ENCODE measurements at places on chromosomes 5 and 9.

DNA sequence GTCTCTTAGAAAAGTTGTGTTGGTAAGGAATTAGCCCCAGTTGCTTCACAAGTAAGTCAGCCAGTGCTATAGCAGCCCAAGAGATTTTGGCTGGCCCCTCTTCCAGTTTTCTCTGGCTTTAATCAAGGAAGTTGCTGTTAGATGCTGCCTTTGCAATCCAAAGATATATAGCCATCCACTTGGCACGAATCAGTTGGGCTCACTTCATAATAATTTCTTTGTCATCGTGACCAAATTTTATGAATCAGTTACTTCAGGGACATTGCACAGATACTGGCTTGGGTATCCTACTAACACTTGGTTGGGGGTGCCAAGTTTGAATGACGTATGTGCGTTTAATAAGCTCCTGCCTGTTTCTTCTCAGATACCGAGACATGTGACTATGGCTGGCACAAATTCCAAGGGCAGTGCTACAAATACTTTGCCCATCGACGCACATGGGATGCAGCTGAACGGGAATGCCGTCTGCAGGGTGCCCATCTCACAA lies 81.5 kb downstream of the VCAN start:
- peak; percentile 87 for DNase-seq

DNA sequence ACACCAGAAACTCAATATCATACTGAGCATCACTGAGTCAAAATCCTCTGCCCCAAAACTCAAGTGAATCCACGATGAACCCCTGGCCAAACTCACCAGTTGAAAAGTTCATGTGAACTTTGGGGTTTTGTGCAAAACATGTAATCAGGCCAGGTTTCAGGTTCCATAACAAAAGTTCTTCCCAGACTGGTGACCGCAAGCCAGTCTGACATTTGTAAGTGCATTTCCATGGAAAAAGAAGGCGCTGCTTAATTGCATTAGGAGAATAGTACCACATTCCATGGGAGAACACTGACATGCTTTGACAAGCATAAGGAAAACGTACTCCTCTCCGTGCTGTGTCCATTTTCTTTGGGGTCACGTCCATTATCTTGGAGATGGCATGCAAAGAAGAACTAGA lies 567.0 kb downstream of the BNC2 start:
- no peak for DNase-seq

DNA sequence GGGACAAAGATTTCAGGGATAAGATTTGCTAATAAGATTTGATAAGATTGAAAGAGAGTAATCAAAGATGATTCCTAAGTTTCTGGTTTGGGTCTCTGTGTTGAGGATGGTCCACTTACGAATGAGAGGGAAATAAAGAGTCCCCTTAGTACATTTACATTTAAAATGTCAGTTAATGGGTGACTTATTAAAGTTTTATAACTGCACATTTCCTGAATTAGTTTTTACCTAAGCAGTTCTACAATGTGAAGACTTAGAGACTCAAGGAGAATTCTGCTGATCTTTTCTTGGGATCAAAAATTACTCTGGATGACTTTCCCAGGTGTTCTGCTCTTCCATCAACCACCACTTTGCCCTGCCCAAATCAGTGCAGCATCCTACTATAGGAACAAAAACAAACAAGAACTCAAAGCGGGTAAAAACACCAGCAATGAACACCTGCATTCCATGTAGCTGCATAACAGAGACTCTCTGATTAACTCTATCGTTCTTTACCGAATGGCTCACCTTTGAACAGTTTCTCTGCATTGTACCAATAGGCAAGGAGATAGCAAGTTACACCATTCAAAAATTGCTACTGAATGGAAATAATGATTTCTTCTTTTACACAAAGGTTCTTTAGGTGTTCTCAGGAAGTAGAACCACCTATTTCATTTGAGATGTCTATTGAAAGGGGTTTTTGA lies 65.3 kb downstream of the PRLR start:
- DNase-seq = no peak

- no peak for DNase-seq
Measured at GRCh38 chr5:17115855-17116254, 101.6 kb upstream of the BASP1 start.

- DNase-seq = no peak
Measured at GRCh38 chr5:89728750-89729149, 680.8 kb downstream of the CETN3 start.

DNA sequence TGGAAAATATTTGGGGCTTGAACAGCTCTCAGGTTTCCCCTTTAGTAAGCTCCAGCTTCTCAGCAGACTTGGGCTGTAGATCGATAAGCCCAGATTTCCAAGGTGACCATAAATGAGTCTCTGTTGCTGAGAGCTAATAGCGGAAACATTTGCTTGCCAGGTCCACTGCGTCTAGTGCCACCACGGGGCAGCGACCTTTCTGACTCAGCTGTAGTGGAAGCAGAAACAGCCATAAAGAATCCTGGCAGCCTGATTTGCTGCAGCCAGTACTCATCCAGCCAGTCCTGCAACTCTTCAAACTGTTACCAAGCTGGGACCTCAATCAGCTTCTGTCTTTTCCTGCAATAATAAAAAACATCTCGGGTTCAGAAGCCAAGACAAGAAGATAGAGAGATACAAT lies 241.7 kb downstream of the DOCK8 start:
- no peak for DNase-seq

GRCh38 chr5:41065691-41066335 lies 5.3 kb downstream of the MROH2B start:
- no peak for DNase-seq

GRCh38 chr5:33184367-33184766 lies 256.4 kb upstream of the TARS1 start:
- DNase-seq = no peak

DNA sequence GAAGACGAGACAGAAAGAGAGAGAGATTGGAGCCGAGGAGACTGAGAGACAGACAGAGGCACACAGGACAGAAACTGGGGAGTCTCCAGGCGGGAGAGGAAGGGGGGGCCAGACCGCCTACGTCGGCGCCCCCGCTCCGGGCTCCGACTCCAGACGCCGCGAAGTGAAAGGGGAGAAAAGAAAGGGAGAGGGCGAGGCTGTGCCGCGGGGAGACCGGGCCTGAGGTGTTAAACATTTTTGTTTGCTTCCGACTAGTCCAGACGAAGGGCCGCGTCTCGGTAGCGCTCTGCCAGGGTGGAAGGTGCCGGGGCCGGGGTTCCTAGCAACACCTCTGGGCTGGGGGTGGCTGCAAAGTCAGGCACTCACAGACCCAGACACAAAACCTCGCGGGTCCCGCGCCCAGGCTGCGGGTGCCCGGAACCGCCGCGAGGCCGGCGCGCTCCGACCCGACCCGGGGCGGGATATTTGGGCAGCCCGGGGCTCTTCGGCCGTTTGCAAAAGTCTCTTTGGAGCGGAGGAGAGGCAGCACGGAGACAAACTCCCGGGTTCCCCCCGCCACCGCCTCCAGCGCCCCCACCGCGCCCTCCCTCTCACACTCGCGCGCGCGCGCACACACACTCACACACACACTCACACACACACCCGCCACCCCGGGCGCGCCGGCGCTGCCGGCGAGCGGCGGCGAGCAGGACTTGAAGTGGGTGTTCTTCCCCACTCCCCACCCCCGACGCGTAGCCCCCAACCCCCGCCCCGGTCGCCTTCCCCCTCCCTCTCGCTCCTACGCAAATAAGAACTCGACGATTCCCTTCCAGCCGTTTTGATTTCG lies 626 bp upstream of the FST start:
- DNase-seq = peak; percentile 80

DNA sequence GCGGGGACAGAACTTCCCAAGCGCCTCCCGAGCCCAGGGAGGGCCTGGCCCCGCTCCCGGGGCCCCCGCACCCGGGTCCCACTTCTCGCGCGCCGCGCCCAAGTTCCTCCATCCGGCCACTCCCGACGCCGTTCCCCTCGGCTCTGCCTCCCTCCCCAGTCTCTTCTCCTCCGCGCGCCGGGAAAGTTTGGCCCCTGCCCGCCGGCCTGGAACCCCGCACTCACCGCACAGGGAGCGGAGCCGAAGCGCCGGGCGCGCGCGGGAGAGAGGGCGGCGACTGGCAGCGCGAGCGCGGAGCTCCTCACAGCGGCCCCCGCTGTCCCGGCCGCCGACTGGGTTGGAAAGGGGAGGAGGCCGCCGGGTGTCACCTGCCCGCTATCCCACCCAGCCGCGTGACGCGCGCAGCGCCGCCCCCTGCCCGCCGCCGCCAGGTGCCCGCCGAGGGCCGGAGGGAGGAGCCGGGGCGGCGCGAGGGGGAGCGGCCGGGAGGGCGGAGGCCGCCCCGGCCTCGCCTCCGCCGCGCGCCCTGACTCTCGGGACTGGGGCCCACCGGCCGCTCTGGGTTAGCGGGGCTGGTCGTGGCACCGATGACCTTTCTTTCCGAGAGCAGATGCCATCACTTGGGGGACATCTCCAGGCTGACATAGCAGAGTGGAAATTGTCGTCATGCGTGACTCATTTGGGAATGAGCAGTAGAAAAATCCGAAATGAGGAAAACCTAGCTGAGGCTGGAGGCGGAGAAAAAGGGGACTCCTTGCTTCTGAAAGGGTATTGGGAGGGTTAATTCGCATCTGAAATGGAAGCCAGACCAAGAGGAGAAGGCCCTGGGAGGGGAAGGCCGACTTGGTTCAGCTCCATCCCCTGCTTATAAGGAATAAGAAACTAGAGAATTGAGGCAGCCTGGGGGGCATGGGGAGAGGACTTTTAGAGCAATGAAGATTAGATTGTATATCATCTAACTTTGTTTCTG lies at the start of gene ELOVL7:
ELOVL7 (minus strand) TSS at position 334 of the 970 bp plus-strand sequence. CDS start 56,872 bp downstream, outside the sequence.
- DNase-seq = no peak

DNA sequence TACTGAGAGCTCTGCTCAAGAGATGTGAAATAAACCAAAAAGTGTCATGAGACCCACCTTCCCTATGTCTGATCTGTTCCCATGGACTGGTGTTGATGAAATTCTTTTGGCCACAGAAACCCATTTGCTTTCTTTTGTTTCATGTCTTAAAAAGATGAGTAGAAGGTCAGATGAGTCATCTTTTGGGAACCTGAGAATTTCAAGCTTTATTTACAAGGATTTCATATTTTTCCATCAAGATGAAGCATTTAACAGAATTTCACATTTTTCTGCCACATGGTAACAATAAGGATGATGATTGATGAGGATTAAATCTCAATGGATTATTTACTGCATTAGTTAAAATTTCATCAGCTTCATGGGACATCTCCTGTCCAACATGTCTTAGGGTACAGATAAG lies 337.8 kb downstream of the DEPDC1B start:
- no peak for DNase-seq

- DNase-seq = no peak
Measured at GRCh38 chr9:87113874-87114273, 166.6 kb upstream of the GAS1 start.

GRCh38 chr5:153784277-153784676 lies 254.4 kb downstream of the FAM114A2 start:
- no peak for DNase-seq

DNA sequence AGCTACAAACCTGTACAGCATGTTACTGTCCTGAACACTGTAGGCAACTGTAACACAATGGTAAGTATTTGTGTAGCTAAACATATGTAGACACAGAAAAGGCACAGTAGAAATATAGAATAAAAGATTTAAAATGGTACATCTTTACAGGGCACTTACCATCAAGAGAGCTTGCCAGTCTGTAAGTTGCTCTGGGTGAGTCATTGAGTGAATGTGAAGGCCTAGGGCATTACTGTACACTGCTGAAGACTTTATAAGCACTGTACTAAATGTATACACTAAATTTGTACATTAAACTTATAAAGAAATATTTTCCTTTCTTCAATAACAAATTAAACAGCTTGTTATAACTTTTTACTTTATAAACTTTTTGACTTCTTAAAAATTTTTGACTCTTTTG lies 20.5 kb downstream of the ADRB2 start:
- DNase-seq = no peak

DNA sequence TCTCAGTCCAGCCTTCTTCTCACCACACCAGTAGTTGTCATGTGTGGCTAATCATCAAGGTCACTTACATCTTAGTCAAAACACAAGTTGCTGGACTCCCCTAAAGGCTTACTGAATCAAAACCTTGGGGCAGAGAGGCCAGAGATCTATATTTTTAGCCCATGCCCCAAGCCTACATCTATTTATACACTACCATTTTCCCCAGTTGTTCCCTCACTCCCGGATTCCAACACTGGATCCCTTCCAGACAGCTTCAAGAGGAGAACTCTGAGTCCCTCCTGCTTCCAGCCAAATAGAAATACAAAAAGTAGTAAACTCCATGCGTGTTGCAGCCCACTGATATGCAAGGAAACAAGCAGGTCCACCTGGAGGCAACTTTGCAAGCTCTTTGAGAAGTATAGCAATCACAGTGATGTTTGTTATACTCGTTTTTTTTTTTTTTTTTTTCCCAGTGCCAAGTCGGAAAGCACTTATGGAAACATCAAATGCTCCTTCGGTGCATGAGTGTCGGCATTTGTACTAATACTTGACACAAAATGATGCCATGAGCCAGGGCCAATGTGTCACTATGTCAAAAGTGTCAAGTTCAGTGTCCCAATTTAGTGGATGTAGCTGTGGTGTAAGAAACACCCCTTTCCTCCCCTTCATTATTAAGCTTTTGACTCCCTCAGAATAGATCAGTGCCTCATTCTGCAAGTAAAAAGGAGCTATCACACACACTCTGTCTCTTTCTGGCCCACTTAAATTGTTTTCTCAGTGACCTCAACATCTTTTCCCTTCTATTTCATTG lies 594.2 kb upstream of the SGCD start:
- DNase-seq = no peak

GRCh38 chr9:123445981-123446610 lies 90.1 kb downstream of the CRB2 start:
- no peak for DNase-seq

DNA sequence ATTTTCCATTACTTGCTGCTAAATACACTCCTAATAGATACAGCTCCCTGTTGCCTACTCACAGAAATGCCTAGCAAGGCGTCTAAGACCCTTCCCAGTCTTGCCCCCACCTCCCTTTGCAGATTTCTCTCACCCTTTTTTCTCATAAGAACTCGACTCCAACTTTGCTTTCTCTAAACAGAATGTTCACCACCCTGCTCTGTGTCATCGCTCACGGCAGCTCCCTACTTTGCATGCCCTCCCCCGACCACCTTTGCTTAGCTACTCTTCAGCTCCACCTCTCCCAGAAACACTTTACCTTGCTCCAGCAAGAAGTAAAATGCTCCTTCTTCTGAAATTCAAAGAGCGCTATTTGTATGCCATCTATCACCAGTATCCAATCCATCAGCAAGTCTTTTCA lies 15.2 kb upstream of the PPP1R2B start:
- no peak for DNase-seq

- no peak for DNase-seq
Measured at GRCh38 chr9:97431044-97431441, 19.1 kb downstream of the TDRD7 start.

DNA sequence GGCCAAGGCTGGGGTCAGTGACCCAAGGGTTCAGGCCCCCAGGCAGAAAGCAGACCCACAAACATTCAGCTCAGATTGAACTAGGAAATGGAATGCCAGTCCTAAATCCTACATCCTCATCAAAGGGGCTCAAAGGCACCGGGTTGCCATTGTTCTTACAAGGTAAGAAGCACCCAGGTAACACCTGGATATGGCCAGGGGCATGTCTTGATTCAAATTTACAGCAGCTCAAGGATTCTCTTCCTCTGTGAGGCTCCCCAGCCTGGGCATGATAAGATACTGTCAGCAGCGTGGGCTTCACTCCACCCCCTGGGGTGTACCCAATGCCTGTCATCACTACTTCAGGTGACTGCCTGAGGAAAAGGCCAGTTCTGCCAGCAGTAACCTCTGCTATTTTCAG lies 92.1 kb upstream of the FSTL4 start:
- peak; percentile 53 for DNase-seq

- no peak for DNase-seq
Measured at GRCh38 chr5:94243612-94244011, 374.8 kb downstream of the KIAA0825 start.

Data from suprapubic skin (tissue), 4 donors.